ENCODE measurements at places on chromosomes 16 and 17. TPM values are rescaled to one million over a fixed set of nuclear protein-coding genes. Genes with fewer than 3 reads are reported as not detected.

GRCh38 chr16:2142942-2143877 lies 5.2 kb upstream of the RAB26 start:
- no peak for DNase-seq

- no peak for DNase-seq
Observed at GRCh38 chr16:60739737-60740683, 1296.2 kb downstream of the CDH8 start.

DNA sequence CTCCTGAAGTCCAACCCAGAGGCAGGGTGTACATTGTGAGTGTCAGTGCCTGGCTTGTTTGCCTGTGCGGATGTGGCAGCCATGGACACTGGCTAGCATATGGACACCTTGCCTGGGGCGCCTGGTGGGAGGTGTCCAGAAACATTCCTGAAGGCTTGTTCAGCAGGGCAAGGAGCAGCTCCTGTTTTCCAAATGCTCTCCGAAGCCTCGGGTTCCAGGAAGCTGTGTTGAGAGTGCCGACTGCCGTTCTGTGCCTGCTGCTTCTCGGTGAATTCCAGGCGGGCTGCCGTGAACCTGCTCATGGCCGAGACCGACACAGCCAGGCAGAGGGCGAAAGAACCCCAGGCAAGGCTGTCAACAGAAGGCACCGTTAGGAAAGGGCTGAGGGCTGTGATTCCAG lies 10.9 kb upstream of the DHRS7C start:
- no peak for DNase-seq

DNA sequence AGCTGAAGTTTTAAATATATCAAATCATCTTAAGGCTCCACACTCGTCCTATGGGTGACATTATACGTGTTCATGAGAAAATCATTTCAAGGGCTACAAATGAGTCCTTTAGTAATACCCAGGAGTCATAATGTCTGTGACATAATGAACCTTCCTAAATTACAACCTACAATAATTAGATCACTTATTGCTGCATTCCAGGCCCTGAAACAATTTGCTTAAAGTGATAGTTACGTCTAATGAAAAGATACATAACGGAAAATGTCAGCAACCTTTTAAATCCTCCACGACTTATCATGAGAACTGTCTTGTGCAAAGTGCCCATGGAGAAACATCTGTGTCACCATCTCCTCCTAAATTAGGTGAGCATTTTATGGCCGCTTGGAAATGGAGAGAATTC lies 43.4 kb downstream of the IRX3 start:
- DNase-seq = no peak

DNA sequence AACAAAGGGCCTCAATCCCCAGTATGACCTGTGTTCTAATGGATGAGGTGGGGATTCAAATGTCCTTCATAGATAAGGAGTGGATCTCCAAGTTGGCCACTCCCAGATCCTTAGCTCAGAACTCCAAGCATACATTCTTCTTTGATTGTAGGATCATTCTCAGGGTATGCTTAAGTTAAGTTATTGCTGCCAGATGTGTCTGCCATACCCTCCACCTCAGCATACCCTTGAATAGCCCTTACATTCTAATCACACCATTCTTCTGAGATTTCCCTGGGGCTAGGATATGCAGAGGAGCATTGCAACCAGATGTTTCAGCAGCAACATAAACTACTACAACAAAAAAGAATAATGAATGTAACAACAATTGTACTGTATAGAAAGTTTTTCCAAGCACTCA lies 1.6 kb upstream of the KRTAP2-4 start:
- DNase-seq = no peak

EVI2B gene
- total RNA-seq = 98.9 TPM

ACSM3 gene
- 4.4 TPM for total RNA-seq

PIRT gene
- not detected for total RNA-seq

GAS7 gene
- 70.7 TPM for total RNA-seq

SNX20 gene
- total RNA-seq = 53.9 TPM

CMTM1 gene
- total RNA-seq = 4.4 TPM

Measured in natural killer cell (primary cell).